ENCODE measurements at places on chromosomes 11 and 22. TPM values are rescaled to one million over a fixed set of nuclear protein-coding genes. Genes with fewer than 3 reads are reported as not detected.
A peak's percentile ranks its signal among the peaks of the same experiment; 100 is the strongest.

DNA sequence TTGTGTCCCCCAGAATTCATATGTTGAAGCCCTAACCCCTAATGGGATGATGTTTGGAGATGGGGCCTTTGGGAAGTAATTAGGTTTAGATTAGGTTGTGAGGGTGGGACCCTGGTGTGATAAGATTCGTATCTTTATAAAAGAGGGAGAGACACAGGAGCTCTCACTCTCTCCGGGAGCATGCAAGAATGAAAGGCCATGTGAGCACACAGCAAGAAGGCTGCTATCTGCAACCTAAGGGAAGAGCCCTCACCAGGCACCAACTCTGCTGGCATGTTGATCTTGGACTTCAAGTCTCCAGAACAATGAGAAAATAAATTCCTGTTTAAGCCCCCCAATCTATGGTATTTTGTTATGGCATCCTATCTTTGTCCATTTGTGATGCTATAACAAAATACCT, 97.3 kb downstream of the ELP4 start:
- no peak for DNase-seq

GRCh38 chr11:100240025-100240539, 447.0 kb upstream of the ARHGAP42 start:
- DNase-seq, result no peak

- no peak for DNase-seq
These were observed 295.6 kb downstream of the TBC1D22A start for GRCh38 chr22:47057916-47058585.

GRCh38 chr11:6588018-6588417, 15.4 kb downstream of the RRP8 start:
- DNase-seq, result no peak

- DNase-seq, result peak; percentile 98
These were observed 56.4 kb downstream of the SGSM3 start for GRCh38 chr22:40426594-40427333.

- DNase-seq, result no peak
These were observed 5.1 kb downstream of the SHISAL1 start for GRCh38 chr22:44307509-44308169.

- no peak for DNase-seq
These were observed 37.5 kb downstream of the TRIOBP start for GRCh38 chr22:37734402-37734700.

The NLRP6 gene
- total RNA-seq, result not detected

The GLB1L2 gene
- not detected for total RNA-seq

The MMP12 gene
- total RNA-seq, result not detected

The KRTAP5-7 gene
- not detected for total RNA-seq

The NRXN2 gene
- 40.8 TPM for total RNA-seq
